ENCODE measurements at places on chromosomes 12 and 14. TPM values are rescaled to one million over a fixed set of nuclear protein-coding genes. Genes with fewer than 3 reads are reported as not detected.

The FGF6 gene
- not detected for total RNA-seq

DNA sequence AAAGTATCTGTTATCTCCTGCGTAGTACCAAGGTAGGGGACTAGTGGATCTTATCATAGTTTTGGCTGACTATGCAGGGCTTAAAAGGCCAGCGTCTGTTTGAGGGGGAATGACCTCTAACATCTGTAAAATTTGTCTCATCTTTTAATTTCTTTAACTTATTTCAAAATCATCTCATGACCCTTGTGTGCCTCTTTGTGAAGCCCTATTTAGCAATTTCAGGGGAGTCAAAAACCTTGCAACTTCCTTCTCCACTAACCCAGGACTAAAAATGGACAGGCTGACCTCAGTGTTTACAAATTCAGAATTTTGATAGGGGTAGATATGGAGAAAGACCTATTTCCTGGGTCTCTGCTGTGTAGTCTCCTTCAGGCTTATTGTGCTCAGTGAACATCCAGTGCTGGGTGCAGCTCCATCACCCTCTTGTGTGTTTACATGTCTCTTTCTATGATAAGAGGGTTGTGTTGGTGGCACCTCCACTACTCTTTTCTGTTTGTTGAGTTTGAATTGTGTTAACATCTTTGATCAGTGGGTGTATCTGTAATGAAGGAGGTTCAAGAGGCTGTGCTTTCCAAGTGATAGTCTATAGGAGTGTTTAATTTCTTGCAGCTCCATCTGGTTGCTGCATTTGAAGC lies 14.3 kb downstream of the NECAP1 start:
- DNase-seq, result no peak

- DNase-seq, result peak; percentile 56
Measured at GRCh38 chr14:68395604-68396003, 397.3 kb downstream of the ZFP36L1 start.

The GPRC5A gene
- 12.5 TPM for total RNA-seq

The PLBD1 gene
- 1.1 TPM for total RNA-seq

The SAMD4A gene
- total RNA-seq, result 69.0 TPM

GRCh38 chr12:53613821-53614220 lies 12.4 kb downstream of the ATF7 start:
- DNase-seq, result peak; percentile 37

- no peak for DNase-seq
Measured at GRCh38 chr14:23015618-23016017, 5.7 kb upstream of the C14orf93 start.

DNA sequence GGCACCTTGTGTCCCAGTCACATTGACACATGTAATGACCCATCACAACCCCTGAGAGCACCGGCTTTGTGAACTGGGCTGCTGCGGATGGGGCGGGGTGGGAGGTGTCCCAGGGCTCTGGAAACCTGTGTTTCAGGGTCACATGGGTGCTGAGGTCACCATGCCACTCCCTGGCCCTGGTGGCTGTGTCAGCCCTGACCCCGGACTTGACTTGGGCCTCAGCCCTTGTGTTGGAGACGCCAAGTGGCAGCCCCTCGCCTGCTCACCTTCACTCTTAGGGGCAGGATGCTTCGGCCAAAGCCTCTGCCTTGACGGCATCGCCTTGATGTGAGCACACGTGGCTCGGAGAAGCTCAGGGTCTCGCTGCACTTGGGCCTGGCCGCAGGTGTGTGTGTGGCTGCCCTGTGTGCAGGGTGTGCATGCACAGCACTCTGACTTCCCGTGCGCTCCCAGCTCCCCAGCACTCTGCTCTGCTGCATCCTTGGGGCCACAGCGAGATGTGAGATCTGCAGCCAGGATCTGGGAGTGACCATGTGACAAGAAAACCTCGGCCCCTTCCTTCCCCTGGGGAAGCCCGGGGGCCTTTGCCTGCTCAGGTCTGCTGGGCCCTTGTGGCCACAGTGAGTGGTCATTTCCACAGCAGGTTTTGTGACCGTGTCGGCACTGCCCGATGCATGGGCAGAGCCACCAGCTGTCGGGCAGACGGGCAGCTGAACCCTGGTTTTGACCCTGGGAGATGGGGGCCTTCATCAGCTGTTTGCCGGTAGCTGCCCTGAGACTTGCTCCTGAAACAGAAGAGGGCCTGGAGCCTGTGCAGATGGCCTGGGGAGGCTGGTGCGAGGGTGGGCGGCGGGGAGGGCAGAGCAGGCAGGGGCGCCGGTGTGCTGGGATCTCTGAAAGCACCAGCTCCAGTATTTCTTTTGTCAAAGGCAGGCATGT lies 167.4 kb downstream of the KIF26A start:
- no peak for DNase-seq

- DNase-seq, result no peak
Measured at GRCh38 chr14:103974575-103974974, 32.2 kb upstream of the RD3L start.
